Large intestine (tissue), 12 donors: ENCODE measurements at places on chromosomes 13 and 19.
A peak's percentile ranks its signal among the peaks of the same experiment; 100 is the strongest.

DNA sequence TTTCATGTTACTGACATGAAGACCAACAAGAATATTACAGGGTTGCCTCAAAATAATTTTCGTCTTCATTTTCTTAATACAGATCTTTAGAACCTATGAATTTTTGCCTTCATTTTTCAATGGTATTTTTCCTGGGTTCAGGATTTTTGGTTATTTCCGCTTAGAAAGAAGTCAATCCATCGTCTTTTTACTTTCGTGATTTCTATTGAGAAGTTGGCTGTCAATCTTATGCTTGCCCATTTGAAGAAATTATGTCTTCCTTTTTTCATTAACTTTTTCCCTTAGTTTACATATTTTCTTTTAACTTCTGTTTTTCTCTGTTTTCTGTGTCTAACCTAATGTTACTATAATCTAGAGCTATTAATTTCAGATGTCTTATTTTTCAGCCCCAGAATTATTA, 868.9 kb upstream of the SLC10A2 start:
- no peaks in the 10 kb centered on the region for H3K36me3 ChIP-seq
- H3K4me3 ChIP-seq, result no peak overlapping the region
- no peak overlapping the region for H3K27ac ChIP-seq
- no peak for DNase-seq
- H3K4me1 ChIP-seq, result no peaks in the 10 kb centered on the region
- H3K27me3 ChIP-seq, result no peaks in the 10 kb centered on the region

- H3K4me1 ChIP-seq, result peaks cover 16% of the 10 kb centered on the region
- no peaks in the 10 kb centered on the region for H3K36me3 ChIP-seq
- no peak overlapping the region for H3K4me3 ChIP-seq
- peak; percentile 71 for DNase-seq
These were observed 65.8 kb upstream of the STARD13 start for GRCh38 chr13:33351319-33351718.

DNA sequence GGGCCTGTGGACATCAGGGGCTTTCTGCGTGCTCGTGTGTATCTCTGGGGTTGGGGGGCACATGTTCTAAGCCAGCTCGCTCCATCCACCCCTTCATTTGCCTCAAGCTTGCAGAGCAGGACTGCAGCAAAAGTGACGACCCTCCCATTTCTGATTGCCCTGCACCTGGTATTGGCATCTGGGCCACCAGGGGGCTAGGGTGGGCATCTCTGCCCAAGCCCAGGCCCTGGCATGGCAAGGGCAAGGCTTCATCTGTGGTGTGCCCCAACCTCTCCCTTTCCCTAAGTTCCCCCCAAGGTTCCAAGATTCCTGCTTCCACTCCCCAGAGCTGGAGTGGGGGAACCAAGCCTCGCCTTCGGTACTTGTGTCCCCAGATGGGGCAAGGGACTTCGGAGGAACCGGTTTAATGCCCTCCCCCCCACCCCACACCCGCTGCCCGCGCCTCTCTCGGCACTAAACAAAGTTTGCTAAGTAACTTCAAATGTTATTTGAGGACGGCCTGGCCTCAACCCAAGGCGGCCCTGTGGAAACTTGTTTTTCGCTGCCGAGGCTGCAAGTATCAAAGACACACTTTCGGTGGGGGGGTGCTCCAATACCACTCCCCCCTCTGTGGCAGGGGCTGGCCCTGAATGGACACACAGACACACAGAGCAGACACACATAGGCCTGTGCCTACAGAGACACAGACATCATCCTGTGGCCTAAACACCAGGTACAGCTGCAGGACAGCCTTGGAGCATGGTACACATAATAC, 12.2 kb downstream of the NFIX start:
- no peak for DNase-seq
- no peaks in the 10 kb centered on the region for H3K36me3 ChIP-seq
- no peak overlapping the region for H3K27ac ChIP-seq
- no peaks in the 10 kb centered on the region for H3K4me1 ChIP-seq
- H3K27me3 ChIP-seq, result peaks cover 91% of the 10 kb centered on the region

DNA sequence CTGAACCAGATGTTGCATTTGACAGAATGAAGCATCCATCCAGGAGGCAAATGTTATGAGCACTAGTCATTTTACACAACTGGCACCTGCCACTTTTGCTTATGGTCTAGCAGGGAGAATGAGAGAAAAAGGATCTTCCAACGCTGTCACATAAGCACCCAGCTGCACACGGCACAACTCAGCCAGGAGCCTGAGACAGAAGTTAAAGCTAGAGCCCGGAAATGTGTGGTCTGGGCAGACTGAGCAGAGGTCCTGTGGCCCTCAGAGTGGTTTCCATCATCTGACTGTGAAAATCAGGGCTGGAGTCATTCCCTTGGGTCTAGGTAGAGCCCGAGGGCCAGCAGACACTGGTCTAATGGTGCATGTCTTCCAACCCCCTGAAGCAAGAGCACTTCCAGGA, 78.4 kb upstream of the XPO4 start:
- no peaks in the 10 kb centered on the region for H3K27me3 ChIP-seq
- H3K4me1 ChIP-seq, result no peaks in the 10 kb centered on the region
- DNase-seq, result no peak
- no peak overlapping the region for H3K4me3 ChIP-seq
- H3K27ac ChIP-seq, result no peak overlapping the region
- peaks cover 37% of the 10 kb centered on the region for H3K36me3 ChIP-seq

DNA sequence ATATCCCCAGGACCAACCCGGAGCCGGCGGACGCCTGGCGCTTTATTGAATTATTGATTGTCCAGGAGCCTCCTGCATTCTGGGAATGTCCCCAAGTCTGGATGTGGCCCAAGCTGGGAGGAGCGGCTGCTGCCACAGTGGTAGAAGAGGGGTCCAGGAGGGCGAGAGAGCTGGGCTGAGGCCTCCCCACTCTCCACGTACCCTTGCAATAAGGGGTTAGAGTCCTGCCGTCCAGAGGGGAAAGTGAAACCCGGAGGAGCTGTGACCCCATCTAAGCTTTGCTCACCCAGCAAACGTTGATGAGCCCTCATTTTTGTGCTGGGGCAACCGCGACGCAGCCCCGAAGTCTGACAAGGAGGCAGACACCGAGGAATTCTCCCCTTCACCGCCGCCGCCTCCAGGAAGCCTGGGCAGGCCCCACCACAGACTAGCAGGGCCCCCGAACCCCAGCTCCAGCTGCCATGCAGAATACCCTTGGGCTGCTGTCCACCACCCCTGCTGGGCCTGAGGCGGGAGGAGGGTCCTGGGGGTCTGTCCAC, 1.4 kb upstream of the C2CD4C start:
- no peaks in the 10 kb centered on the region for H3K36me3 ChIP-seq
- H3K4me1 ChIP-seq, result no peaks in the 10 kb centered on the region
- no peak for DNase-seq
- peaks cover 36% of the 10 kb centered on the region for H3K27me3 ChIP-seq
- H3K4me3 ChIP-seq, result no peak overlapping the region

DNA sequence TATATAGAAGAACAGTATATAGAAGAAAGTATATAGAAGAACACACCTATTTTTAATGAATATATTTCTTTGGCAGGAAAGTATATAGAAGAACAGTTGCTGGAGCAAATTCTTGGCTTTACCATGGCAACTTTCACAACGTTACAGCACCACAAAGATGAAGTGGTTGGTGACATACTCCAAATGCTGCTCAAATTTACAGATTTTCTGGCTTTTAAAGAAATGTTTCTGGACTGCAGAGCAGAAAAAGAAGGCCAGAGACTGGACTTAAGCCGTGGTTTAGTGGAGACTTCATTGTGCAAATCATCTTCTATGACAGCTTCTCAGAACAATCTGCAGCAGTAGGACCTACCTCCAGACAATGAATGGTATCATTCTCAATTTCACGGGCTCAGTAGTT, 24.3 kb upstream of the RFXAP start:
- H3K4me1 ChIP-seq, result no peaks in the 10 kb centered on the region
- H3K4me3 ChIP-seq, result no peak overlapping the region
- no peak overlapping the region for H3K27ac ChIP-seq
- DNase-seq, result no peak
- H3K27me3 ChIP-seq, result no peaks in the 10 kb centered on the region

- peak overlapping the region; percentile 52 for H3K4me3 ChIP-seq
- peak overlapping the region; percentile 67 for H3K27ac ChIP-seq
- no peaks in the 10 kb centered on the region for H3K4me1 ChIP-seq
- H3K27me3 ChIP-seq, result peaks cover 12% of the 10 kb centered on the region
- peak; percentile 54 for DNase-seq
- no peaks in the 10 kb centered on the region for H3K36me3 ChIP-seq
These were observed 1.2 kb downstream of the SLC7A1 start for GRCh38 chr13:29594303-29594709.

DNA sequence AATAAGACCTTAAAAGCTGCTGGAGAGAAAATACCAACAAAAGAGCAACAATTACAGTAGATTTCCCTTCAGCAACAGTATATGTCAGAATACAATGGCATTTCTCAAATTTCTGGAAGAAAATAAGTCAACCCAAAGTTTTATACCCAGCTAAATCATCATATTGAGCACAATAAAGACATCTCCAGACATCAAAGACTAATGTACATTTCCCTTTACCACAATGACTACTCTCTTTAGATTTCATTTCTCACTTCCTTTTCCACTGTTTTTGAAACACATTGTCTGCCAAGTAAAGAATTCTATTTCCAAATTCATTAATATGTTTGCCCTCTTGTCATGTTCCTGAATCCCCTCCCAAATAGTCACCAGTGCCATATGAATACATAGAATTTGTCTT, 111.4 kb downstream of the POU4F1 start:
- H3K27me3 ChIP-seq, result no peaks in the 10 kb centered on the region
- no peaks in the 10 kb centered on the region for H3K36me3 ChIP-seq
- DNase-seq, result no peak

- H3K4me3 ChIP-seq, result no peak overlapping the region
- no peaks in the 10 kb centered on the region for H3K4me1 ChIP-seq
- no peak for DNase-seq
These were observed 28.0 kb downstream of the ZFR2 start for GRCh38 chr19:3840804-3841203.

GRCh38 chr13:105798541-105798940, 736.9 kb downstream of the EFNB2 start:
- H3K36me3 ChIP-seq, result no peaks in the 10 kb centered on the region
- no peak overlapping the region for H3K4me3 ChIP-seq
- no peaks in the 10 kb centered on the region for H3K27me3 ChIP-seq
- H3K27ac ChIP-seq, result no peak overlapping the region
- H3K4me1 ChIP-seq, result no peaks in the 10 kb centered on the region

DNA sequence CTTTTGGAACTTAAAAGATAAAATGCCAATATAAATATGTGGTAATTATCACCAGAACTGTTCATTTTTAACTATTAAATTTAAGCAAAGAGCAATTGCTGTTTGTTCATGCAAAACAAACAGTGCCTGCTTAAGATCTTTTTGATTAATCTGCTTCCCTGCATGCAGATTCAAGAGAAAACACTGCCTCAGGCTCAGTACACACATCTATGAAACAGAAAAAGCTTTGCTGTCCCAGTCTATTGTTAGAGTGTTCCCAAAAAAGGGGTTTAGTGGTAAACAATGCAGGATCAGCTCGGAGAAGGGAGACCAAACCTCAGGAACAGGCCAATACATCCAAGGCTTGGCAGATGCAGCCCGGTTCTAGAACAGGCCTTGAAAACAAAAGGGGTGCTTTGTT, 49.3 kb upstream of the TDRD3 start:
- no peaks in the 10 kb centered on the region for H3K27me3 ChIP-seq
- no peak for DNase-seq
- no peak overlapping the region for H3K27ac ChIP-seq
- no peak overlapping the region for H3K4me3 ChIP-seq
- no peaks in the 10 kb centered on the region for H3K36me3 ChIP-seq

GRCh38 chr13:97274829-97275649, 52.9 kb downstream of the MBNL2 start:
- no peaks in the 10 kb centered on the region for H3K27me3 ChIP-seq
- H3K4me3 ChIP-seq, result no peak overlapping the region
- peaks cover 6% of the 10 kb centered on the region for H3K36me3 ChIP-seq
- DNase-seq, result peak; percentile 40
- H3K27ac ChIP-seq, result peak overlapping the region; percentile 67

GRCh38 chr13:112693831-112694497, 4.1 kb downstream of the ATP11A start:
- no peak for DNase-seq
- no peak overlapping the region for H3K4me3 ChIP-seq
- H3K27ac ChIP-seq, result no peak overlapping the region
- peaks cover 37% of the 10 kb centered on the region for H3K4me1 ChIP-seq
- H3K36me3 ChIP-seq, result peaks cover 11% of the 10 kb centered on the region
- H3K27me3 ChIP-seq, result no peaks in the 10 kb centered on the region

DNA sequence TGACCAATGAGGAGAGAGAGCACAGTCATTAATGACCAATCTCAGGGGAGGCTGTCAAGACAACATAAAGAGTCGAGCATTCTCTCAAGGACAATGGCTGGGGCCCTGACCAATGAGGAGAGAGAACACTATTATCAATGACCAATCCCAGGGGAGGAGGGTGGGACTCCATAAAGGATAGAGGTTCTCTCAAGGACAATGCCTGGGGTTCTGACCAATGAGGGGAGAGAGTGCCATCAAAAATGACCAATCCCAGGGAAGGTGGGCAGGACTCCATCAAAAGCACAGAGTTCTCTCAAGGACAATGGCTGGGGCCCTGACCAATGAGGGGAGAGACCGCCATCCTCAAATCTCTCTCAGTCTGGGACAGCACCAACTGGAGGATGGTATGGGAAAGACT, 3.3 kb upstream of the KLK11 start:
- no peak overlapping the region for H3K27ac ChIP-seq
- H3K27me3 ChIP-seq, result peaks cover 14% of the 10 kb centered on the region
- DNase-seq, result no peak
- H3K4me1 ChIP-seq, result no peaks in the 10 kb centered on the region

DNA sequence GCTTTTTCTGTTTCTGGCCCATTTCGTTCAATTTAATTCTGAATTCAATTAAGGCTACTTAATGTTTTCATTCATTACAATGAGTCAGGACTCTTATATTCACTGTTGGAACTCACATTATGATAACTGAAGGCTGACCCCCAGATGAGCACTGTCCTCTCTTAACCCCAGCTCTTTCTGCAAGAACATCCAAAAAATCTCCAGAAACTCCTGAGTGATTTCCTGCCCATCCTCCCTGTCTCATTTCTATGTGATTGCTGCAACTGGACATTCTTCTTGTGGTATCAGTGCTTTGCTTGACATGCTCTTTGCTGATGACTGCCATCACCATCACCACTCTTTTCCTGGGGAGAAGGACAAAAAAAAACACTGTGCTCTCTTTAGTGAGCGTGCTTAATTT, 240.3 kb downstream of the SPRY2 start:
- H3K4me1 ChIP-seq, result no peaks in the 10 kb centered on the region
